NCI-H146 (cell line): ENCODE measurements at places on chromosomes 1 and 21.

DNA sequence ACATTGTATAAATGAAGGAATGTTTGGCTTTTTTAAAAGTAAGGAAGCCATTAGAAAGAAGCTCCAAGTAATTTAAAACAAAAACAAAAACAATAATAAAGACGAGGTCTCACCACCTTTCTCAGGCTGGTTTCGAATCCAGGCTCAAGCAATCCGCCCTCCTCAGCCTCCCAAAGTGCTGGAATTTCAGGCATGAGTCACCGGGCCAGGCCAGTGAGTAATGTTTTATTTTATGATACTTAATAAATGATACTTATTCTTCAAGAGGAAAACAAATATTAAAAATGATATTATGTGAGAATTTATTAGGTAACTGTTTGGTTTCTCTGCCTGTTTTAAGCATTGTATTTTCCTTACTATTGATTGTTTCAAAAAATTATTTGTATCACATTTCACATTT lies 201.4 kb upstream of the BRINP3 start:
- no peak for DNase-seq

DNA sequence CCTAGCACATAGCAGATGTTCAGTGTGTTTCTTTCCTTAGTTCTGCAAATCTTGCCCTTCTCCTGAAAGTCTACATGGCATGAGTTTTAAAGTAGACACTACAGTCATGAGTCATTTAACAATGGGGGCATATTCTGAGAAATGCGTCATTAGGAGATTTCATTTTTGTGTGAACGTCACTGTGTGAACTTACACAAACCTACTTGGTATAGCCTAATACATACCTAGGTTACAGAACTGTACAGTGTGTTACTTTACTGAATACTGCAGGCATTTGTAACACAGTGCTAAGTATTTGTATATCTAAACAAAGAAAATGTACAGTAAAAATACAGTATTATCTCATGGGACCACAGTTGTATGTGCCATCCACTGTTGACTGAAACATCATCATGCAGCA lies 10.0 kb downstream of the TTF2 start:
- no peak for DNase-seq

DNA sequence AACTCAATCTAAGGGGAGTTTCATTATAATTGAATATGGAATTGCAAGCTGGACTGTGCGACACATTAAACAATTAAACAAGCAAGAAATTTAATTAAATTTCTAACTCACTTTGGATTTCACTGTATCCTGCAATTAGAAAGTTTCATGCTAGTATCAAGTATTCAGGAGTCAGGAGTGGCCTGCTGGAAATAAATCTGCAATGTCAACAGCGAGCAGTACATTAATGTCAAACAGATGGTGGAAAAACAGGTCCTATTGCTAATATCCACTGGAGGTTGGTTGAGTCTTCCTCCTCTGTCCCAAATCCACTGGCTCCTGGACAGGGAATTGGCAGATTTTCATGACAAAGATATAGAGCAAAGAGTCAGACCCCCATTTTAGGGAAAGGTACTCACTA lies 237.1 kb downstream of the VAV3 start:
- no peak for DNase-seq

DNA sequence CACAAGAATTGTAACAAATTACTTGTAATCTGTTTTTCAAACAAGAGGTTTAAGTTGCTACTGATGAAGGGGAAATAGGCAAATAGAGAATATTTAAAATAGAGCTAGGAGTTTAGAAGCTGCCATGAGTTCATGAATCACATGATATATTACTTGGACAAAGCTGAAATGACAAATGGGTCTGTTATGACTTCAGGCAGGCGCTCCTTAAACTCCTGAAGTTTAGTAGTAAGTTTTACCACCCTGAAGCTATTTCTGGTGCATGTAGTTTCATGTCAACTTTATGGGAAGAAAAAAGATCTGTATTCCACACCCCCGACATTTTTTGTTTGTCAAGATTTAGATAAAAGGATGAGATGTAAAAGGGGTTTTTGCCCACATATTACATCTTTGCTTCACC lies 58.5 kb downstream of the PLA2G4A start:
- DNase-seq = no peak

GRCh38 chr1:166383137-166383536 lies 216.3 kb upstream of the FAM78B start:
- DNase-seq = no peak

GRCh38 chr1:199170711-199171110 lies 531.9 kb downstream of the PTPRC start:
- no peak for DNase-seq

DNA sequence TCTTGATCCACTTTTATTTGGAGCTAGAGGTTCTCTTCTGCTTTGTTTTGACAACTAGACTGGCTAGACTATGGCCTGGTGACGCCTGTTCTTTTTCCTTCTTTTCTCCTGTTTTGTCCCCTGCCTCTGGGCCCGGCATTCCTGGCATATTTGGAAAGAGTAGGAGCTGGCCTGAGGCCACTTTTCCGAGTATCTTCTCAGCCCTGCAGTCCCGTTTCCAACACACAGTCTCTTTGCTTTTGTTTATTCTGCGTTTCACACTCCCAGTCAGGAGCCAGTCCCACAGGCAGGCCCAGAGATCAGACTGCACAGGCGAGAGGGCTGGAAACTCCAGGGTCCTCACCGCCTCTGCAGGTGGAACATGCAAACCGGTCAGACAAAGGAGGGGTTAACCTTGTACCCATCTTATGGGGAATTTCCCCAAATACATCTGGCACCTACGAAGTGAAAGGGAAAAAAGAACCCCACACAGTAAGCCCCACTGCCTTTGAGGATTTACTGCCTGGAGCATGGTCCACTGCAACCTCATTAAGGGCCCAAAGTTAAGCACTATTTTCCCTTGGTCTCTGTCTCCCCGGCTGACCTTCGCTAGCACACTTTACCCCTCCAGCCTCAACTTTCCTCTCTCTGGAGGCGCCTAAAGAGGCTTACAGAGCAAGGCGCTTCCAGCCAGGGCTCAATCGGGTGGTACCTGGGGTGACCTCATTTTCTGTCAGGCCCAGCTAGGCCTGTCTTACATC lies 141.1 kb downstream of the TOMM20 start:
- DNase-seq = no peak

- no peak for DNase-seq
Measured at GRCh38 chr1:107831921-107832320, 133.1 kb downstream of the VAV3 start.
